ENCODE measurements at places on chromosomes 6 and 20.
A peak's percentile ranks its signal among the peaks of the same experiment; 100 is the strongest.

DNA sequence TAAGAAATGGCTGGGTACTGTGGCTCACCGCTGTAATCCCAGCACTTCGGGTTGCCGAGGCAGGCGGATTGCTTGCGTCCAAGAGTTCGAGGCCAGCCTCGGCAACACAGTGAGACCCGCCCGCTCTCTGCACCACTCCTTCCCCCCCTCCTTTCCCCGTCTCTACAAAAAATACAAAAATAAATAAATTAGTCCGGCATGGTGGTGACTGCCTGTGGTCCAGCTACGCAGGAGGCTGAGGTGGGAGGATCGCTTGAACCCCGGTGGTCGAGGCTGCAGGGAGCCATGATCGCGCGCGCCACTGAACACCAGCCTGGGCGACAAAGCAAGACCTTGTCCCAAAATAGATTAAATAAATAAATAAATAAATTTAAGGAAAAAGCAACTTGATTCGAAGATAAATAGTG, 448 bp upstream of the RNF114 start:
- no peak for DNase-seq

DNA sequence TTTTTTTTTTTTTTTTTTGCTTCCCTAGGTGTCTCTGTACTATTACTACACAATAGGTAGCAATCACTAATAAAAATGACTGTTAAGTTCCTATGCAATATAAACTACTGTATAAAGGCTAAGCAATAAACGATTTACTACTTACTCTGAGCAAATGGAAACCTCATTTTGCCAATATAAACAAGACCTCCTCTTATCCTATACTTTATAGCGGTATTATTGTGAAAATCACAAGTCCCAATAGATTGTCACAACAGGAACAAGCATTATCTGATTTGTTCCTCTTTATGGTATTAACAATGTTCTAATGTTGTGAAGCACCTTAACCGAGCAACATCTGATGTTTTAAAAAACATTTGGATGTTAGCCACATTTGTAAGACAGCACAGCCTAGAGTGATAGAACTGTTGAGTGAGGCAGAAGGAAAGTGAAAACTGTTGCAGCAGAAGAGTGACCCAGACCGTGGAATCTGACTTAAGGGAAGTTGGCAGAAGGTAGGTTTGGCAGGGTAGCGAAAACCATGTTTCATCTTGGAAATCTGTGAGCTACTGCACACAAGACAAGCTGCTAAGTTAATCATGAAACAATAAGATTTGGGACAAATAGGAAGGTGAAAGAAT, 94.2 kb downstream of the MYLK4 start:
- no peak for DNase-seq

DNA sequence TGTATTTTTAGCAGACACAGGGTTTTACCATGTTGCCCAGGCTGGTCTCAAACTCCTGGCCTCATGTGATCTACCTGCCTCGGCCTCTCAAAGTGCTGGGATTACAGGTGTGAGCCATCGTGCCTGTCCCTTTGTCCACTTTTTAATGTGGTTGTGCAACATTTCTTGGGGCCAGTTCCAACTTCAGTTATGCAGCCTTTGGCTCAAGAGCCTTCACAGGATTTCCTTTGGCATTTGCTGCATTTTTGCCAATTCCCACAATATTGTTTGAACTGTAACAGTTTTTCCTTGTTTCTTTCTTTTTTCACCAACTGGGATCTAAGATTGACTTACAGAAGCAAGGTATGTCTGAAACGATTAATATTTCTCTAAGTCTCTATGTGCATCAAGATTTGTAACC, 63.6 kb downstream of the EDN1 start:
- no peak for DNase-seq

GRCh38 chr6:82978362-82978945, 87.2 kb downstream of the UBE3D start:
- DNase-seq: no peak

DNA sequence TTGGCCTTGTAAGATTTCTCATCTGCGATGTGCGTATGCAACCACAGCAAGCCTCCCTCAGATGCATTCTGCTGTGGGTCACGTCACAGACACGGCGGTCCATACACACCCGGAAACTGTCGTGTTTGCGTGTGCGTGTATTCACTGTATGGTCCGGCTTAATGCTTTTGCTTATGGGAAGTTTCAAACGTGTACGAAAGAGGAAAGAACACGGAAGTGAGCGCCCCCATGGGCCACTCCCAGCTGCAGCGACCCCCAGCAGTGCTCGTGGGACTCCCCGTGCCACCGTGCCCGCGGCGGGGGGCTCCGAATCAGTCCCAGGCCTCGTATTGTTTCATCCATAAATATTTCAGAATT, 10.2 kb downstream of the DLL1 start:
- no peak for DNase-seq

DNA sequence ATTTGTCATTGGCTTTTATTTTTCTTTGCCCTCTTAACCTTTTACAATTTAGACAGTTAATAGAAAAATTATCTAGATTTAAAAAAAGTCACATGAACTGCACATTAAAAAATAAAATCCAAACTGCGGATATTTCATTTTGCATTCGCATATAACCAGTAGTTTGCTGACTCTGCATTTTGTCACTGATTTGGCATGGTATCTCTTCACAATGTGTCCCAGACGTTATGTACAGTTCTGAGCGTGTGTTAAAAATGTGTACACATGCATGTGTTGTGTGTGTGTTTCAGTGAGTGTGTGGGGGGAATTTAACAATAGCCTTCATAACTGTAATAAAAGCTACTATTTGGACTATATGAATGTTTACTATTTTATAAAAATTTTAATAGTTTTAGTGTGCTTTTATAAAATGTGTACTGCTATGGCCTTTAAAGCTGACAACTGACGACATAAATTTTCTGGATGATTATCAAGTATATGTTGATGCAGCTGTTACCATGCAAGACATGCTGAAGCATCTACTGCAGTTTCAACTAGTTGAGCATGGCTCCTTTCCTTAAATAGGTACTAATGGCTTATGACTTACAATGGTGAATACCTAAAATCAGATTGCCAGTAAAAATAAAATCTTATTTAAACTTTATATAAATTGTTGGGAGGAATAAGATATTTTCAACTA, 67.7 kb downstream of the HMGCLL1 start:
- DNase-seq: no peak

DNA sequence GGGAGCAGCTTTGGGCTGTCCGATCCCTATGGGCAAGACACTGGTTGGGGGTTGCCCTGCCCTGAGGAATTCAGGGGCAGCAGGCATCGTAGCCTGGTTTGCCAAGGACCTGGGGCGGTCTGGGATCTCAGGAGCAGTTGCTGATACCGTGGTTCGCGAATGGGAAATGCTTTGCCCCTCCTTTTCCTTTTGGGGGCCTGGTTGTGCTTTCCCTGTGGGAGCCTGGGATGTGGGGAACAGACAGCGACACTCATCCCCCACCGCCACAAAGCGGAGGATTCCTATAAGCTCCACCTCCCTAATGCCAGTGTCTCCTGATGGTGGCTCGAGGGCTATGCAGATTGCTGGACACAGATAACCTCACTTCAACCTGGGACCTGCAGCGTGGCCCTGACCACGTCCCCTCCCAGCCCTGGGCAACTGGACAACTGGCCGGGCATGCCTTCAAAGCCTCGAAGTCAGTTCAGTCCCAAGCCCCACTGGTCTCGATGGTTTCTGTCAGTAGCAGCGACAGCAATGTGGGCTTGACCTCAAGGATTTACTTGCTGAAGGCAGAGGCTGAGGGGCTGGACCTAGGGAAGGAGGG, 3.3 kb downstream of the CEBPB start:
- DNase-seq: no peak

GRCh38 chr6:50062051-50062450, 12.3 kb upstream of the DEFB112 start:
- no peak for DNase-seq

DNA sequence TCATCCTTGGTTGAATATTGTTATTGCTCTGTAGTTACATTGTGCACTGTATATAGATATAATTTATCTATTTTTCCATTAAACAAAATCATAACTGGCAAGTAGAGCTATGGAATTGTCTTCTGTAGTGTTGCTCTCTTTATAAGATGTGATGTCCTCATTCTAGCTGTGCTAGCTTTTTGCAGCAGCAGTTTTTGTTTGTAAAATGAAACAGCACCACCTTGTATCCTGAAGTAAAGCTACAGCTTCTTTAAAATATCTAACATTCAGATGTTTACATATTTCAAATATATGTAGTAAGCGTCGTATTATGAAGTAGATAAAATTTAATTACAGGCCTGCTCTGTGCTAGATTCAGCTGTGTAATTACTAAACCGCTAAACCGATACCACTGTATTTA, 328.8 kb upstream of the MANEA start:
- no peak for DNase-seq

DNA sequence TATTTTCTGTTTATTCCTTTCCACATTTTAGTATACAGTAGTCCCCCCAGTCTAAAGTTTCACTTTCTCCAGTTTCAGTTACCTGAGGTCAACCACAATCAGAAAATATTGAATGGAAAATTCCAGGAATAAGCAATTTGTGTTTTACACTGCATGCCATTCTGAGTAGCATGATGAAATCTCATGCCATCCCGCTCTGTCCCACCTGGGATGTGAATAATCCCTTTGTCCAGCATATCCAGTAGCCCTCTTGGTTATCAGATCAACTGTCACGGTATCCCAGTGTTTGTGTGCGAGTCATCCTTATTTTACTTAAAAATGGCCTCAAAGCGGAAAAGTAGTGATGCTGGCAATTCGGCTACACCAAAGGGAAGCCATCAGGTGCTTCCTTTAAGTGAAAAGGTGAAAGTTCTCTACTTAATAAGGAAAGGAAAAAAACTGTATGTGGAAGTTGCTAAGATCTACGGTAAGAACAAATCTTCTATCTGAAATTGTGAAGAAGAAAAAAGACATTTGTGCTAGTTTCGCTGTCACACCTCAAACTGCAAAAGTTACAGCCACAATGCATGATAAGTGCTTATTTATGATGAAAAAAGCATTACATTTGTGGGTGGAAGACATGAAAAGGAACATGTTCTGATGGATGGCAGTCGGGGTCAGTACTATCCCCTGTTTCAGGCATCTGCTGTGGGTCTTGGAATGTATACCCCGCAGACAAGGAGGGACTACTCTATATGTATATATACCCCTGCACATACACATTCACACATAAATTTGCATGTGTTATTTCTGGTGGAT, 11.3 kb downstream of the NOX3 start:
- DNase-seq: no peak

- DNase-seq: no peak
Observed at GRCh38 chr6:85113934-85114580, 335.8 kb upstream of the NT5E start.

GRCh38 chr20:62001178-62001715, 64.4 kb downstream of the TAF4 start:
- DNase-seq: no peak

DNA sequence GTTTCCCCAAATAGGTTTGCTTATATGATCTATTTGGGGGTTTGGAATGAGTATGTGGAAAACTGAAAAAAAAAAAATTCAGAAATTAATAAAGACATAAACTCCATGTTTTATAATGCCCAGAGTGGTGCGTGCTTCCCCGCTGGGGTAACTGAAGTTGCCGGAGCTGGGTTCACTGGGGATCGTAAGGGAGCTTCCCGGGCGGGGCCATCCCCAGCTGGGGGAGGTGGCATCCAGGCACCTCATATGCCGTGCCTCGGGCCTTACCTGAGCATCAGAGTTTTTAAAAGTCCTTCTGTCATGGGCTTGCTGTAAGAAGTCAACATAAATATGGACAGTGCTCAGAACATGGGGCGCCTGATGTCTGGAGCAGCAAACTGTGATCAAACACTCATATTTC, 17.9 kb upstream of the RAMACL start:
- no peak for DNase-seq

DNA sequence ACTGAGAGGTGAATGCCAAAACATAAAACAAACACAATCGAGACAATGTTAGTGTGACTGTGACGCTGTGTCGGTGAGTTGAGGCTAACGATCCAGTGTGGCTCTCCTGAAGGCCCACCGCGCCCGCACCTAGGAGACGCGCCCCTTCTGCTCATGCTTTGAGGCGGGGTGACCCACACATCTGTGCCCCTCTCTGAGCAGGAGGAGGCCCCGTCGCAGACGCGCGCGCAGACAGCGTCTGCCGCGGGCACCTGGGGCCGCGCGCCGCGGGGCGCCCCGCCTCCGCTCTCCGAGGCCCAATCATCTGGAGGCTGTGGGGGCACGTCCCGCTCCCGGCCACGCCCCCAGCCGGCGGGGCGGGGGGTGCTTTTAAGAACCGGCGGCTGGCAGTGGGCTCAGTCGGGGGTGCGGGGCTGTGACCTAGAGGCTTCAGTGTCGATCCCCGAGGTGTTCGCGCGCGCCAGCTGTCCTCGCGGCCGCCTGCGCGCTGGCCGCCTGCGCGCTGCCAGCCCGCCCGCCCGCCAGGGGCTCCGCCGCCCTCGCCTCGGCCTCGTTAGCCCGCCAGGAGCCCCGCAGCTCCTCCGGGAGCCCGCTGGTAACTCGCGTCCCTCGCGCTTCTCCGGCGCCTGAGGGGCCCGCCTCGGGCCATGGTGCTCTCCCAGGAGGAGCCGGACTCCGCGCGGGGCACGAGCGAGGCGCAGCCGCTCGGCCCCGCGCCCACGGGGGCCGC, at the start of gene SLC16A10:
TSS of gene SLC16A10 (plus strand) at position 398 of the 730 bp plus-strand sequence. CDS start at position 648, 250 bp downstream.
- peak; percentile 86 for DNase-seq

GRCh38 chr6:99951016-99951805, 42.8 kb downstream of the MCHR2 start:
- DNase-seq: no peak

DNA sequence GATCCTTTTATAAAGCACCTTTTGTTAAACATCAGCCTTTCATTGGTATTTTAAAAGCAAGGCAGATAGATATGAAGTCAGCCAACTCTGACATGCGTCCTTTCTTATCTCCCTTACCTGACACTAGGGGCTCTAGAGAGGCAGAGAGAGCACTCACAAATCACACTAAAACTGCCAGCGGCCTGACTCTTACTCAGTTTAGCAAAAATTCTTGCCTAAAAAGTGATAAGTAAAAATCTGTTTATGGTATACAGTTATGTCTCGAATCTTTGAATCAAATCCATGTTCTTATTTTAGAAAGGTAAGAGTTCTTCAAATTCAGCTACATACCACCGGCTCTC, 10.4 kb upstream of the TDRD6 start:
- DNase-seq: no peak

- DNase-seq: no peak
Observed at GRCh38 chr20:41118632-41119031, 18.7 kb upstream of the PLCG1 start.

- no peak for DNase-seq
Observed at GRCh38 chr6:158628542-158628941, 16.0 kb downstream of the DYNLT1 start.
